ENCODE measurements at places on chromosomes 12 and 14.
A peak's percentile ranks its signal among the peaks of the same experiment; 100 is the strongest.

- no peak for DNase-seq
Observed at GRCh38 chr14:68266998-68267397, 447.4 kb downstream of the RAD51B start.

GRCh38 chr14:73426877-73427276, 31.5 kb downstream of the NUMB start:
- DNase-seq = no peak

GRCh38 chr12:94900496-94900895, 103.0 kb downstream of the NDUFA12 start:
- DNase-seq = no peak

- DNase-seq = no peak
Observed at GRCh38 chr12:19575337-19576243, 136.3 kb downstream of the AEBP2 start.

- DNase-seq = no peak
Observed at GRCh38 chr12:12683725-12684124, 12.3 kb downstream of the GPR19 start.

- no peak for DNase-seq
Observed at GRCh38 chr12:55711786-55712553, 3.9 kb upstream of the BLOC1S1 start.

- DNase-seq = no peak
Observed at GRCh38 chr12:91663310-91663709, 480.7 kb upstream of the DCN start.

DNA sequence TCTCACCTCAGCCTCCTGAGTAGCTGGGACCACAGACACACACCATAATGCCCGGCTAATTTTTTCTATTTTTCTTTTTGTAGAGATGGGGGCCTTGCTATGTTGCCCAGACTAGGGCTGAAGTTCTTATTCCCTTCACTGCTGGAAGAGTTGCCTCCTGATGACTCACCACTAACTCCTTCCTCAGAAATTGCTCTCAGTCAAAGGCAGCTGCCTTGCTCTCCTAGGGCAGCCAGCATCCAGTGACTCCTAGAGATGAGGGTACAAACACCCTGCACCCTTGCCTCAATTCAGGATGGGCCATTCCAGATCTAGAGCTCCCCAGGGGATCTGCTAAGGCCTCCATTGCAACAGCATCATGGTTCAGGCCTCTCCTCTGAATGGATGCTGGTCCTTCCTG, 54.0 kb upstream of the RASSF8 start:
- DNase-seq = no peak

- DNase-seq = no peak
Observed at GRCh38 chr12:32000373-32001005, 41.3 kb downstream of the RESF1 start.

- DNase-seq = no peak
Observed at GRCh38 chr14:90522571-90523191, 125.9 kb downstream of the CALM1 start.

GRCh38 chr14:92323916-92324818, 1.2 kb downstream of the SLC24A4 start:
- no peak for DNase-seq

DNA sequence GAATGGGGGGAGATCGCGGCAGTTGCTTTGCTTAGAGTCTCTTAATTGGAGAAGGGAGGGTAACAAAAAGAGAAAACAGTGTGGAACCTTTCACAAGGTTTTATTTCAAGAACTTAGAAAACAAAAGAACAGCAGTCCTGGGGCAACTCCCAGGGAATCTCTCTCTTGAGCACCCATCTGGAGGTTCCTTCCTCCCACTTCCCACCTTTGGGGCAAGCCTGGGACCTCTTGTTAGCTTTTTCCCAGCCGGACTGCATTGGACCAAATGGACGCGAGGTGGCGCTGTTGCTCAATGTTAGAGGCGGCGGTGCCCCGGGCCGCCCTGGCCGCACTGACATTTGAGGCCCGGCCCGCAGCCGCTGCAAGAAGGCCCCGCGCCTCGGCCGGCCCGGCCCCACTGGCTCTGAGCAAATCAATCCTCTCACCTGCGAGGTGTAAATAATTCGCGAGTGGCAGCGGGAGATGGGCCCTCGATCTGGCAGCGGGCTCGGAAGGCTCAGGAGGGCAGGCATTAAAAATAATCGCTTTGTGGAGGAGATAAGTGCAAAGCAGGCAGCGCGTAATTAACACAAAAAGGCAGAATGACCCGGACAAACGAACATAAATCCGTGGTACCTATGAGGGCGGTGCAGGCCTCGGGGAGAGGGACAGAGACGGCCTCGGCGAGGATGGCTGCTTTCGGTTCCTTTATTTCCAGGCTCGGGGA, 2.8 kb upstream of the HOXC8 start:
- peak; percentile 92 for DNase-seq

DNA sequence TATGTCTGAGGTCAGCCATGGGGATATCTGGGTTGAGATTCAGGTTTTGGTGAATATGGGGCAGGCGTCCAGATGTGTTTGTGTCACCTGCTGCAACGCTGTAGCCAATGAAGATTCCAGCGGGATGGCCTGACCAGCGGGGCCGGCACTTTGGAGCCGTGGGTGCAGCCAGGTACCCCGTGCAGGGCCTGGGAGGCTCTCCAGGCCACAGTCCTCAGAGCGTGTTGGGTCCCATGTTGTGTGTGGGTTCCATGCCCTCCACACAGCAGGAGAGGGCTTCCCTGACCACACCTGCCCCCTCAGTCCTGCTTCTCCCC, 2.8 kb upstream of the TEX22 start:
- DNase-seq = no peak

- DNase-seq = no peak
Observed at GRCh38 chr14:29410581-29410980, 517.1 kb downstream of the PRKD1 start.

DNA sequence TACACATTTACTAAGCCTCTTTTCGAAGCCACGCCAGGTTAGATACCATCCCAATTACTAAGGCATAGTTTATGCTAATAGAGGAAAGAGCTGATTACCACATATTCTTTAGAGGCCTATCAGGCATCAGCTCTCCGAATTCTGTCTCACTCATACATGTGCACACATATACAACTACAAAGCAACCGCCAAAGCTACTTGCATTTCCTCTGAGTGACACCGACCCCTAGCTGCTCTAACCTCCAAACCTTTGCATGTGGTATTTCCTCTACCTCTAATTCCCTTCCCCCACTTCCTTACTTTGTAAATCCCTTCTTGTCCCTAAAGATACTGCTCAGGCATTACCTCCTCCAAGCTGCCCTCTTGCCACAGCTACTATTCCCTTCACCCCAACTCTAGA, 107.2 kb downstream of the DUSP6 start:
- peak; percentile 6 for DNase-seq

- DNase-seq = no peak
Observed at GRCh38 chr12:5506821-5507231, 74.9 kb downstream of the NTF3 start.

DNA sequence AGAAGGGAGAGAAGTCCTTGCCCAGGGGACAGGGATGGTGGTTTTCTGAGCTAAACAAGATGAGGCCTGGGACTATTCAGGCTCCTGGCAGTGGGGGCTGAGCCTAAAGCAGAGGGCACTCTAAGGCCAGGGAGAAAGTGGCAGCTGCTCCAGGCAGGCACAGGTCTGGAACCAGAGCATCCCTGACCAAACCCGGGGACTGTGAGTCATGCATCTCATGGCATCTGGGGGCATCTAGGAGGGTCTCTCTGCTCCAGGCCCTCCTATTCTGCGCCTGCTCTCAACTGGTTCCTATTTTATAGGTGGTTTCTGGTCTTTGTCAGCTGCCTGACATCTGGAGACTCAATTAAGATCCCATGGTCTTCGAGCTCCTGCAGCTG, 11.6 kb downstream of the KRT7 start:
- DNase-seq = no peak

All from T-helper 9 cell (primary cell).